Bronchial epithelial cell (primary cell): ENCODE measurements at places on chromosomes 16 and 17. TPM values are rescaled to one million over a fixed set of nuclear protein-coding genes. Genes with fewer than 3 reads are reported as not detected.

C17orf107 gene
- total RNA-seq = 5.5 and 8.3 TPM in 2 replicates

BICDL2 gene
- 24.5 and 56.1 TPM in 2 replicates for total RNA-seq

CDH8 gene
- total RNA-seq = 1.8 and 2.6 TPM in 2 replicates

CTDNEP1 gene
- total RNA-seq = 17.6 and 25.3 TPM in 2 replicates

CLEC19A gene
- not detected in 2 replicates for total RNA-seq

GDPD3 gene
- total RNA-seq = 7.1 and 20.7 TPM in 2 replicates

TBX4 gene
- total RNA-seq = not detected in 2 replicates

BRIP1 gene
- total RNA-seq = 1.1 and 2.3 TPM in 2 replicates

DNASE1L2 gene
- under 0.01 and 0.64 TPM in 2 replicates for total RNA-seq

ADAD2 gene
- total RNA-seq = not detected in 2 replicates

KRTAP4-1 gene
- not detected in 2 replicates for total RNA-seq

GHDC gene
- total RNA-seq = 5.9 and 6.8 TPM in 2 replicates

TEKT1 gene
- total RNA-seq = not detected in 2 replicates

ABCA9 gene
- total RNA-seq = 0.13 and 0.26 TPM in 2 replicates

C1QTNF1 gene
- total RNA-seq = 0.13 and 0.79 TPM in 2 replicates

SNF8 gene
- 77.7 and 98.3 TPM in 2 replicates for total RNA-seq

RTN4RL1 gene
- total RNA-seq = 0.13 and 0.26 TPM in 2 replicates

SYCE1L gene
- total RNA-seq = 0.38 TPM in 1 of 2 replicates, not detected in the other

WFDC1 gene
- total RNA-seq = not detected in 2 replicates

PPP1R9B gene
- total RNA-seq = 16.6 and 17.4 TPM in 2 replicates

ZNF423 gene
- total RNA-seq = under 0.01 TPM in 2 replicates

CCL4 gene
- total RNA-seq = not detected in 2 replicates

NARF gene
- 40.0 and 40.1 TPM in 2 replicates for total RNA-seq

FTSJ3 gene
- total RNA-seq = 43.4 and 53.1 TPM in 2 replicates

NPIPA8 gene
- total RNA-seq = not detected in 2 replicates

FOXK2 gene
- 38.8 and 44.0 TPM in 2 replicates for total RNA-seq

BAHCC1 gene
- total RNA-seq = 0.79 and 1.8 TPM in 2 replicates

RBFOX1 gene
- not detected in 2 replicates for total RNA-seq

FNDC8 gene
- not detected in 2 replicates for total RNA-seq

PDILT gene
- not detected in 2 replicates for total RNA-seq

CXCL16 gene
- 9.2 and 12.7 TPM in 2 replicates for total RNA-seq

PRR29 gene
- total RNA-seq = not detected in 2 replicates

KRT12 gene
- not detected in 2 replicates for total RNA-seq

CCDC144A gene
- 2.1 and 3.8 TPM in 2 replicates for total RNA-seq

CACNG5 gene
- total RNA-seq = not detected in 2 replicates

RGS11 gene
- 0.26 TPM in 1 of 2 replicates, not detected in the other for total RNA-seq

MAP1LC3B gene
- 75.8 and 166 TPM in 2 replicates for total RNA-seq

HOXB6 gene
- not detected in 2 replicates for total RNA-seq

TMC5 gene
- total RNA-seq = 0.26 and 3.5 TPM in 2 replicates

KRTAP2-2 gene
- total RNA-seq = not detected in 2 replicates

SLC35G6 gene
- total RNA-seq = not detected in 2 replicates

SHBG gene
- 0.38 TPM in 1 of 2 replicates, not detected in the other for total RNA-seq

CSH2 gene
- not detected in 2 replicates for total RNA-seq

HCRT gene
- not detected in 2 replicates for total RNA-seq

NPIPB5 gene
- total RNA-seq = 64.9 and 85.0 TPM in 2 replicates

ODAD4 gene
- 0.13 and 0.26 TPM in 2 replicates for total RNA-seq

CCL7 gene
- not detected in 2 replicates for total RNA-seq

SULT1A2 gene
- 0.51 TPM in 1 of 2 replicates, not detected in the other for total RNA-seq

C17orf100 gene
- 0.13 and 0.53 TPM in 2 replicates for total RNA-seq

AANAT gene
- not detected in 2 replicates for total RNA-seq

SPATA22 gene
- total RNA-seq = not detected in 2 replicates

TAC4 gene
- total RNA-seq = not detected in 2 replicates

TOM1L1 gene
- 60.3 and 83.7 TPM in 2 replicates for total RNA-seq

NAGPA gene
- total RNA-seq = 9.2 and 9.7 TPM in 2 replicates

ABI3 gene
- total RNA-seq = not detected in 2 replicates

TTLL6 gene
- total RNA-seq = not detected in 2 replicates

NLRC3 gene
- not detected in 2 replicates for total RNA-seq
